Mesothelial cell of epicardium (in vitro differentiated cells): ENCODE measurements at places on chromosomes 11 and 22. TPM values are rescaled to one million over a fixed set of nuclear protein-coding genes. Genes with fewer than 3 reads are reported as not detected.

GRCh38 chr11:115067900-115068530 lies 389.7 kb downstream of the NXPE2 start:
- no peak overlapping the region for H3K4me3 ChIP-seq
- no peak overlapping the region for H3K27ac ChIP-seq
- no peak for DNase-seq
- peaks cover 1% of the 10 kb centered on the region for H3K27me3 ChIP-seq

GRCh38 chr11:2468363-2469235 lies 23.8 kb downstream of the KCNQ1 start:
- H3K36me3 ChIP-seq: no peaks in the 10 kb centered on the region
- peaks cover 42% of the 10 kb centered on the region for H3K27me3 ChIP-seq
- no peak overlapping the region for H3K27ac ChIP-seq
- no peaks in the 10 kb centered on the region for H3K4me1 ChIP-seq
- no peak for DNase-seq
- H3K4me3 ChIP-seq: no peak overlapping the region

Gene KCNQ1
- total RNA-seq: 6.9 to 8.5 TPM (median 8.4 TPM) in 3 replicates

- H3K27ac ChIP-seq: no peak overlapping the region
- H3K4me1 ChIP-seq: peaks cover 40% of the 10 kb centered on the region
- H3K36me3 ChIP-seq: peaks cover 3% of the 10 kb centered on the region
- H3K27me3 ChIP-seq: no peaks in the 10 kb centered on the region
These were observed 202.7 kb upstream of the MPPED2 start for GRCh38 chr11:30788849-30789248.

DNA sequence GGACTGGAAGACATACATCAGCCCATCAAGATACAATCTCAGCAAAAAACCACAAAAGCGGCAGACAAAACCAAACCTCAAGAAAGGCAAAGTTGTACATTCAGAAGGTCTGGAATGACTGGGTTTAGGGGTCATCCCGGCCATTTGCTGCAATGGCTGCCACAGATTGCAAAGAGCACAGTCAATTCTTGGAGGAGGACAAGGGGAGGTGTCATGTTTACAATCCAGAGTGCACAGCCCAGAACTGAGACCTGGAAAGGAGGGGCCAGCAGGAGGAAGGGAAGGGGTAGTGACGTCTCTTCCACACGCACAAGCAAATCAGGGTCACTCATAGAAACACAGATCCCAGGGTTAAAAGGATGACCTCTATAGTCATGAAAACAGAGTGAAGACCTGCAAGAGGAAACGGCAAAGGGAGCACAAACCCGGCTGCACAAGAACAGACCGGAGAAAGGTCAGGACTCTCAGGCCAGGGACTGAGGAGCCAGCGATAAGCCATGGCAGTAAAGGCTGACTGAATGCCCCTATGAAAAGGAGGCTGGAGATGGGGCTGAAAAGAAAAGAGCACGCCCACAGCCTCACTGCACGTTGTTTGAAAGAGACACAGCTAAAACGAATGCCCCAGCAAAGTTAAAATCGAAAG lies 18.2 kb upstream of the MUC5AC start:
- peak overlapping the region; percentile 2 for H3K4me3 ChIP-seq
- H3K27ac ChIP-seq: peak overlapping the region; percentile 26
- H3K27me3 ChIP-seq: peaks cover 9% of the 10 kb centered on the region

DNA sequence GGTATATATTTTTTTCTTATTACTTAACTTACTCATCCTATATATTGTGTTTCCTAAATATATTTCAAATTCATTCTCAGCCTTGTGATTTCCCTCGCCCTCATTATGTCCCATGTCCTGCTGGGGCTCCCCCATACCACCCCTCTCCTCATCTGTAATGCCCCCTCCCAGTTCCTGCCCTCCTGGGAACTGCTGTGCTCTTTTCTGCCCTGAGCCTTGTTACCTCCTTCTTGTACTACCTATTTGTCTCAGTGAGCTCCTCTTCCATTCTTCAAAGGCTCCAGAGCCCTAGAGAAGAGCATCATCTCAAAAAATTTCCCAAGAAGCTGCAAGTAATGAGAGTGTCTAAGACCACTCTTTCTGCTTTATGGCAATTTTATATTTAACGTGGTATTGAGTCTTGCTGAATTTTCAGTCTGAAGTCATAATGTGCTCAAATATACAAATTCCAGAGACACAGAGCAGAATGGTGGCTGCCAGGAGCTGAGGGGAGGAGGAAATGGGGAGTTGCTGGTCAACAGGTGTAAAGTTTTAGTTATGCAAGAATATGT lies 66.5 kb upstream of the TOP3B start:
- H3K4me1 ChIP-seq: no peaks in the 10 kb centered on the region
- no peaks in the 10 kb centered on the region for H3K36me3 ChIP-seq
- H3K4me3 ChIP-seq: no peak overlapping the region

- H3K4me3 ChIP-seq: no peak overlapping the region
- H3K4me1 ChIP-seq: peaks cover 5% of the 10 kb centered on the region
- no peak overlapping the region for H3K27ac ChIP-seq
- no peaks in the 10 kb centered on the region for H3K36me3 ChIP-seq
These were observed 2.3 kb downstream of the CXCR5 start for GRCh38 chr11:118885831-118886565.

Gene TRIM44
- total RNA-seq: 81.2 to 88.2 TPM (median 86.6 TPM) in 3 replicates

Gene PIH1D2
- total RNA-seq: 1.2 to 1.9 TPM (median 1.3 TPM) in 3 replicates

DNA sequence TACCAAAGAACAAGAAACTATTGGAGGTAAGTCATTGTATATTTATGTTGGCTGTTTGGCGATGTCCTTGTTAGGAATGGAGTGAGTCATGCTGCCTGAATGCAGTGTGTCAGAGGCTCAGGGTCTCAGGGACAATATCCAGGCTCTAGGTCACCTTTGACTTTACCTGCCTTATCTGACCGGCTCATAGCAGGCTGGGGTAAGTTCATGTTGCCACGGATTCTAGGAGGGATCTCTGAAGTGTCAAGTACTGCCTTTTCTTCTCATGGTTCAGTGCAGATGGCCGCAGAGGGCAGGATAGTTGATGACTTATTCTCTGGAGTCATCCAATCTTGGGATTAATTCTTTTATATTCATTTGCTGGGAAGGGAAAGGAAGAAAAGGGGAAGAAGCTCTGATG lies 53.2 kb downstream of the SPON1 start:
- no peaks in the 10 kb centered on the region for H3K36me3 ChIP-seq
- no peaks in the 10 kb centered on the region for H3K4me1 ChIP-seq
- DNase-seq: no peak
- no peaks in the 10 kb centered on the region for H3K27me3 ChIP-seq

DNA sequence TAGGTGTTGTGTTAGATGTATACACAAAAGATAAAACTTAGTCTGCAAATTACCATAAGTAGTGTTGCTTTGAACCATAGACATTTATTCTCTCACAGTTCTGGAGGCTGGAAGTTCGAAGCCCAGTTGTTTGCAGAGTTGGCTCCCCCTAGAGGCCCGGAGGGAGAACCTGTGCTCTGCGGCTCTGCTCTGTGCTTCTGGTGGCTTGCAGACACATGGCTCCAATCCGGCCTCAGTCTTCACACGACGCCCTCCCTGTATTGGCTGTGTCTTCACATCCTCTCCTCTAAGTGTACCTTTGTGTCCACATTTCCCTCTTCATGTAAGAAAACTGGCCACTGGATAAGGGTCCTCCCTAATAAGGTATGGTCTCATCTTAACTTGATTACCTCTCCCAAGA lies 128.4 kb downstream of the OPCML start:
- no peak overlapping the region for H3K4me3 ChIP-seq
- no peak for DNase-seq
- peaks cover 5% of the 10 kb centered on the region for H3K4me1 ChIP-seq
- no peak overlapping the region for H3K27ac ChIP-seq
- no peaks in the 10 kb centered on the region for H3K36me3 ChIP-seq

- no peaks in the 10 kb centered on the region for H3K4me1 ChIP-seq
- no peak for DNase-seq
- no peak overlapping the region for H3K27ac ChIP-seq
- no peaks in the 10 kb centered on the region for H3K36me3 ChIP-seq
- H3K27me3 ChIP-seq: peaks cover 46% of the 10 kb centered on the region
- no peak overlapping the region for H3K4me3 ChIP-seq
These were observed 11.4 kb upstream of the CD44 start for GRCh38 chr11:35127619-35128018.

GRCh38 chr11:98545544-98546175 lies 475.1 kb upstream of the CNTN5 start:
- H3K27ac ChIP-seq: no peak overlapping the region
- H3K4me1 ChIP-seq: no peaks in the 10 kb centered on the region
- no peaks in the 10 kb centered on the region for H3K27me3 ChIP-seq
- H3K4me3 ChIP-seq: no peak overlapping the region
- H3K36me3 ChIP-seq: peaks cover 6% of the 10 kb centered on the region

DNA sequence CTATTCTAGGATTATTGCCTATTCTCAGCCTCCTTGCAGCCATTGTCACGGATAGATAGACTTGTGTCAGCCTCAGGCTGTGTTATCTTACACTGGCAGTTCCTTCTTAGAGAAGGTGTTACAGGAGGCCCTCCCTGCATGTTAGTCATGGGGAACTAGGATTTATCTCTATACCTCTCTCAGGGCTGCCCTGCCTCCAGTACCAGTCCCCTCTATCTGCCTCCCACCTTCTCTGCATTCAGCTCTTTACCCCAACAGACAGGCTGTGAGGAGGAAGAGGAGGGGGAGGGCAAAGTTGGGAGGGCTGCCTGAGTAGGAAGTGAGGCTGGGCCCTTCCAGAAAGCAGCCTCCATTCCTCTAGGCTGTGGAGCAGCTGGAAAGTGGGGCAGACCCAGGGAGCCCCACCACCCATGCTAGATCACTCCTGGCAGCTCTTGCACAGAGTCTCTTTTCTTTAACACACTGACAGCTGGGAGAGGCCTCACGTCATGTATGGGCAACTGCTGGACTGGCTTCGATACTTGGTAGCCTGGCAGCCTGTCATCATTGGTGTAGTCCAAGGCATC lies 2.9 kb upstream of the IL18BP start:
- no peaks in the 10 kb centered on the region for H3K27me3 ChIP-seq
- peak overlapping the region; percentile 30 for H3K27ac ChIP-seq
- DNase-seq: no peak
- H3K4me3 ChIP-seq: no peak overlapping the region
- H3K4me1 ChIP-seq: peaks cover 5% of the 10 kb centered on the region

GRCh38 chr22:29458551-29458950 lies 20.2 kb downstream of the RFPL1 start:
- no peak for DNase-seq
- no peaks in the 10 kb centered on the region for H3K27me3 ChIP-seq
- no peaks in the 10 kb centered on the region for H3K36me3 ChIP-seq
- H3K4me1 ChIP-seq: peaks cover 34% of the 10 kb centered on the region

- peak overlapping the region; percentile 93 for H3K27ac ChIP-seq
- H3K4me3 ChIP-seq: peak overlapping the region; percentile 99
- peak; percentile 21 for DNase-seq
- peaks cover 20% of the 10 kb centered on the region for H3K36me3 ChIP-seq
These were observed 569 bp downstream of the FAM76B start for GRCh38 chr11:95788921-95789505.

DNA sequence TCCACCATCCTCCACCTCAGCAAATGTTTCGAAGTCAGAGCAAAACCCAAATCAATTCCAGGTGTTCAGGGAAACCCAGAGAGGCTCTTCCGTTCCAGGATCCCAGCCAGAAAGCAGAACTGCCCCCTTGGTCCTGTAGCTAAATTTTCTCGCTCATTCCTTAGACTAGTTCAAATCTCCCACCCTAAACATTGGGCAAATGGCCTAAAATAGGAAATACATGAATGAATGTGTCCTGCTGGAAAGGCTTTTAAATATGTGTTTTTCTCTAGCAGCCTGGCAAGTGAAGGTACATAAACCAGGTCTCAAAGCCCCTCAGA lies 89.6 kb downstream of the ETS1 start:
- peak overlapping the region; percentile 5 for H3K4me3 ChIP-seq
- no peaks in the 10 kb centered on the region for H3K36me3 ChIP-seq
- H3K27me3 ChIP-seq: no peaks in the 10 kb centered on the region
- DNase-seq: no peak

- H3K27ac ChIP-seq: no peak overlapping the region
- H3K4me3 ChIP-seq: no peak overlapping the region
- H3K27me3 ChIP-seq: no peaks in the 10 kb centered on the region
- peaks cover 11% of the 10 kb centered on the region for H3K36me3 ChIP-seq
- H3K4me1 ChIP-seq: peaks cover 14% of the 10 kb centered on the region
These were observed 3.0 kb downstream of the PKP3 start for GRCh38 chr11:396948-397548.

Gene ZNF280A
- total RNA-seq: 0.16 TPM in 1 of 3 replicates, not detected in the others

GRCh38 chr11:118896921-118897591 lies 13.4 kb downstream of the CXCR5 start:
- peak overlapping the region; percentile 36 for H3K27ac ChIP-seq
- peaks cover 14% of the 10 kb centered on the region for H3K36me3 ChIP-seq
- no peaks in the 10 kb centered on the region for H3K27me3 ChIP-seq

DNA sequence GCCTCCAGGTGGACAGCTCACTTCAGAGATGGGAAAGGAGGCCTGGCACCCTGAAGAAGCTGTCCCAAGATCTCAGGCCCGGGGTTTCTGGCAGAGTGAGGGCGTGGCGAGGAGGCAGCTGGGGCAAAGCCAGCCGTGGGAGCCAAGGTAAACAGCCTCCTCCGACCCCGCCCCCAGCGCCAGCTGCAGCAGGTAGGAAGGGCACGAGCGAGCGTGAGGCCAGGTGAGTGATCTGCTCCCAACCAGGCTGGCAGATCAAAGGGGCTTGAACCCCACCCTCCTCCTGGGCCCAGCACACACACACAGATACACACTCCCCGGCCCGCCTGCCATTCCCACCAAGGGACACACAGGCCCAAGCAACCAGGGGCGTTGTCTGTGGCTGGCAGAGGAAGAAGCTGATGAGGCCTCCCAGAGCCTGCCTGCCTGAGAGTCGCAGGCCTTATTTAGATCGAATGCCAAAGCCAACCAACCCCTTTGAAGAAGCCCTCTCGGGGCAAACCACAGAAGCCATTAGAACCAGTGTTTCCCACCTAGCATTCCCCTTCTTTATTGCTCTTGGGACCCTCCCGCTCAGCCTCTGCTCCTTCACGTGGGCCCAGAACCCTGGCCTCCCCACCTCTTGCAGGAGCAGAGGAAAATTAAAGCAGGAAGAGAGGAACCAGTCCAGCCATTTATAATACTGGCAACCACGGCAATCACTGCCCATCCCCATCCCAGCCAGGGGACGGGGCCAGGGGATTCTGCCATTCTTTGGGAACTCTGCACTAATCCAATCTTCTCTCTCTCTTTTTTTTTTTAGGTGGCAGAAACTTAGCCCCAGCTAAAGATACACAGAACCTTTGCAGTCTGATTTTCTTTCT lies 5.0 kb downstream of the PDGFB start:
- no peaks in the 10 kb centered on the region for H3K36me3 ChIP-seq
- H3K27me3 ChIP-seq: peaks cover 18% of the 10 kb centered on the region
- H3K4me1 ChIP-seq: peaks cover 52% of the 10 kb centered on the region
- no peak for DNase-seq
- peak overlapping the region; percentile 80 for H3K4me3 ChIP-seq
- H3K27ac ChIP-seq: peak overlapping the region; percentile 98

DNA sequence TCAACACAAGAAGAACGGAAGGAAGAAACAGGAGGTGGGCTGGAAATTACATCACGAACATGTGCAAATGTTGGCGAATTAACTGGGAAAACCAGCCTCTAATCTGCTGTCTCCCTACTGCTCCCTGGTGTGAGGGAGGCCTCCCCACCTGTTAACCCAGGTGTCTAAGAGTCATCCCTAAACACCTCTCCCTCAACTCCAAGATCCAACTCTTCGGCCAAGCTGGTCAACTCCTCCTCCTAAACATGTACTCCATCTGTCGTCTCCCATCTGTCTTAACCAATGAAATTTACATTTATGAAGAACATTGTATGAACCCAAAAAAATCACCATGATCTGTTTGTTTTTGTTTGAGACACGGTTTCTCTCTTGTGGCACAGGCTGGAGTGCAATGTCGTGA lies 154.2 kb downstream of the LARGE1 start:
- no peak overlapping the region for H3K27ac ChIP-seq
- no peak for DNase-seq
- no peak overlapping the region for H3K4me3 ChIP-seq
- H3K27me3 ChIP-seq: no peaks in the 10 kb centered on the region
- no peaks in the 10 kb centered on the region for H3K36me3 ChIP-seq
- H3K4me1 ChIP-seq: no peaks in the 10 kb centered on the region
